BE2C (cell line): ENCODE measurements at places on chromosomes 11 and 22.

DNA sequence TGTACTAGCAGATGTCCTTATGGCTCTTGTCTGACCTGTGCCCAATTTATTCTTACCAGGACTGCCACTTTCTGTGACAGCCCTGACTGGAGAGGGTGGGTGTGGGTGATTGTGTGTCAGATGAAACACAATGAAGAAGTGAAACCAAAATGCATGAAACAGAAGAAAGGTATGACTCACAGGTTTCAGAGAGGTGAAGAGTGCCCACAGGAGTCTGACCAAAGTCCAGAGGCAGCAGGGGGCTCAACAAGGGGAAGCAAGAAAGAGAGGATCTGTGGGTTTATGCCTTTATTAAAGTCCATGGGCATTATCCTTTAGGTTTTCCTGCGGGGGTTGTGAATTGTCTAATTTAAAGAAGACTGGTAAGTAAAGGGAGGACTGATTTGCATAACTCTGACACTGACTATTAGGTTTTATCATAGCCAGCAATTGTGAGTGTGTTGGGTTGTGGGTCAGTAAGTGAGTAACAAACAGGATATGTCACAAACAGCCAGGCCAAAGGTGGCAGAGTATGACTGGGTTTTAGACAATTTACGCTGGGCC is 3.9 kb upstream of the OR4C6 start:
- DNase-seq, result no peak

DNA sequence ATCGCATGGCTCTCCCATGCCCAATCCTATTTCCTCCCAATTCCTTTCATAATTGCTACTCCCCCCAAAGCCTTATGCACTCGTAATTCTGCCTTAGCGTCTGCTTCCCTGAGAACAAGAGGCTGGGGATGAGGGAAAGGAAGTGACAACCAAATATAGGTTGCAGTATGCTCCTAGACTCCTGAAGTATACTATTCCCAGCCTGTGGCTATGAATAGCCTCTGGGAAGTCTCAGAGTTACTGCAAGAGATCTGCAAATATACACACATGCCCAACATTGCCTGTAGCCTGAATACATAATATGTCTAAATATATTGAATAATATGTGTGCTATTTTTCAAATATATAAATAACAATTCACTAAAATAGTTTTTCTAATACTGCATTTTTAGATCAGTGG is 96.1 kb upstream of the CD44 start:
- no peak for DNase-seq

GRCh38 chr11:61509043-61510029 is 787 bp downstream of the LRRC10B start:
- peak; percentile 82 for DNase-seq

DNA sequence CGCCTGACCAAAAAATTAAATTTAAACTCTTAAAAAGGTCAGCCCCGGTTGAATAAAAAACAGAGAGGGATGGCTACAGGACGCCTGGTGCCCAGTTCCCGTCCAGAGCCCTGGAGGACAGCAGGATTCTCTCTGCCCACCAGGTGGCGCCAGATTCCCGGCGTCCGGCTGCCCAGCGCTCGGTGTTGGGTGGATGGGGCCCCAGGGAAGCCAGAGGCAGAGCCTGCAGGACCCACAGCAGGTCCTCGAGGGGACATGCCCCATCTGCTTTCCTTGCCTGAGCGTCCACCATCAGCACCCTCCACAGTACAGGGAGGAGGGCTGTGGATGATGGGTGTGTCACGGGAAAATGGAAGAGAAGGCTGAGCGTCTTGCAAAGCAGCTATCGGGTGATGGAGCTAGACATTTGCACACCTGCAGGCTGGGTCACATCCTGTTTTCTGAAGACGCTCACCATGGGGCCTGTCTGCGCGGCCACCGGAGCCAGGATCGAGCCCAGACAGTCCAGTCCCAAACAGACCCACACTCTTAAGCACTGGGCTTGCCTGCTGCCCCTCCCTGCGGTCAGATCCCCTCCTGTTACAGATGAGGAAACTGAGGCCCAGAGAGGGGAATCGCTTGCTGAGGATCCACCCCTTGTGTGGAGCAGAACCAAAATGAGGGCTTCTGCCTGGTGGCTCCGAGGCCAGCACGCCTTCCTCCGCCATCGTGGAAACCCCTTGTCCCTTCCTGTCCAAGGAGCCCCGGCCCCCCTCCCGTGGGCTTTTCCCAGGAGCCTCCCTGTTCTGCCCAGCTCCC is 18.5 kb upstream of the CBX7 start:
- peak; percentile 87 for DNase-seq

GRCh38 chr11:33932721-33933120 is 40.8 kb upstream of the LMO2 start:
- no peak for DNase-seq

- no peak for DNase-seq
Measured at GRCh38 chr11:41486424-41486823, 27.0 kb upstream of the LRRC4C start.

- DNase-seq, result no peak
Measured at GRCh38 chr11:102955624-102956023, at the start of gene MMP13. Gene MMP13 (minus strand): TSS chr11:102955732. CDS start chr11:102955705, 27 bp downstream.

DNA sequence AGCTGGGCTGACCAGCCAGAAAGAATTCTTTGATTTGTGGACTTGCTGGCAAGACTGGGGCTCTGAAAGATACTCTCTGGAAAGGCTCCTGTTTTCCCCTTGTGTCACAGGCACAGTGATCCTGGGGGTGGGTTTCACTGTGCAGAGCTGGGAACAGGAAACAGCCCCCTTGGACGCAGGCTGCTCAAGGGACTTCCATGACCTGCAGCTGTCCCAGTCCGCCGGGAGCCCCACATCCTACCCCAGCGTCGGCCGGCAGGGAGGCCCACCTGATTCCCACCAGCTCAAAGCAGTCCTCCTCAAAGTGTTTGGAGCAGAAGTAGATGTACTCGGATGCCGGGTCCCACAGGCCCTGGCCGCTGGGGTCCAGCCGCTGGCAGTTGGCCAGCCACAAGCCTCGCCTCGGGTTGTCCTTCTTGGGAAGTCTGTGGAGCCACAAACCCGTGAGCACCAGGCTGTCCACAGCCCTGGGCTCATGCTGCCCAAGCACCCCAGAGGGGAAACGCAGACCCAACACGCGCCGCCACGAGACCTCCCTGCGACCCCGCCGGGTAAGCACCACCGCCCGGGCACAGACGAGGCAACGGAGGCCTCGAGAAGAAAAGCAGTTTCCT is 824 bp downstream of the THAP7 start:
- DNase-seq, result no peak

- DNase-seq, result no peak
Measured at GRCh38 chr11:1128311-1129142, 29.2 kb upstream of the MUC5AC start.

DNA sequence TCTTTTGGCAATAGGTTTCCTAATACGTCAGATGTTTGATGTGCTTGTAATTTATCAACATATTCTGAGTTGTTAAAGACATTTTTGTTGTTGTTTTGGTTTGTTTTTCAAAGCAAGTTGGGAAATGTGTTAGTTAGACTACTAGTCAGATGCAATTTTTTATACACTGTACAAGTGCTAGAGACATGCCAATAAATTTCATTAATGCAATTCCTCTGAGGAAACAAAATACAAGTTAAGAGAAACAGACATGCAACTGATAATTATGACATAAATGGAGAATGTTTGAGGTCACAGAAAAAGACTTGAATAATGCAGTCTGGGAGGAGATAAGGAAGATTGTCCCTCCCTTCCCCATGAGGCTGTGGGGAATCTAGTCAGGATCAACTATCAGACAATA is 5.9 kb downstream of the OR51T1 start:
- DNase-seq, result no peak

- no peak for DNase-seq
Measured at GRCh38 chr11:12723421-12724300, 49.4 kb downstream of the TEAD1 start.

DNA sequence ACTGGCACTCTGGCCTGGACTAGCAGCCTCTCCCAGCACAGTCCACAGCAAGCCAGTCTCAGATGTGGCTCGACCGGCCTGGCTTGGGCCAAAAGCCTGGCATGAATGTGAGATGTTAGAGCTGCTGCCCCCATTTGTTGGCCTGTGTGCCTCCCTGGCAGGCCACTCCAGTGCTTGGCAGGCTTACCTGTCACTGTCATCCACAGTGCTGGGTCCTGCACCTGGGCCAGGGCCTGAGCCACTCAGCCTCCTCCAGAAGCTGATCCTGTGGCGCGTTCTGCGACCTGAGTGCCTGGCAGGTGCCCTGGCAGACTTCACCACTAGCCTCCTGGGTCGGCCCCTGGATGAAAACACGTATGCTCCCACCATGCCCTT is 36.1 kb downstream of the RRP8 start:
- DNase-seq, result no peak

GRCh38 chr22:17235149-17235655 is 16.0 kb upstream of the ADA2 start:
- DNase-seq, result no peak

DNA sequence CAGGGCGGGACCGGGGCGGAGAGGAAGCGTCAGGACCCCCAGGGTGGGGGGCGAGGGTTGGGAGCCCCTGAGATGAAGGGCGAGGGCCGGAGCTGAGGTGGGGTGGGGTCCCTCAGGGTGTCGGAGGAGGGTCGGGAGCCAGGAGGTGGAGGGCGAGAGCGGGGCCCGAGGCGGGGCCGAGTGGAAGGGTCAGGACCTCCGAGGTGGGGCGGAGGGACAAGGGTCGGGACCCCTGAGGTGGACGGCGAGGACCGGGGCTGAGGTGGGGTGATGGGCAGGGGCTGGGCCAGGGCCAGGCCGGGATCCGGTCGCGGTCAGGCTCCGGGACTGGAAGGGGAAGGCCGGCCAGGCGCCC is 409 bp downstream of the SMC1B start:
- no peak for DNase-seq

- DNase-seq, result peak; percentile 38
Measured at GRCh38 chr11:82719361-82720105, 14.1 kb downstream of the FAM181B start.

- no peak for DNase-seq
Measured at GRCh38 chr11:81005595-81005994, 1564.8 kb upstream of the TENM4 start.

GRCh38 chr22:43000441-43001175 is 14.3 kb downstream of the PACSIN2 start:
- DNase-seq, result no peak

GRCh38 chr11:31788085-31788484 is 23.0 kb downstream of the PAX6 start:
- DNase-seq, result no peak

- DNase-seq, result no peak
Measured at GRCh38 chr11:17750013-17750800, 15.6 kb downstream of the KCNC1 start.

DNA sequence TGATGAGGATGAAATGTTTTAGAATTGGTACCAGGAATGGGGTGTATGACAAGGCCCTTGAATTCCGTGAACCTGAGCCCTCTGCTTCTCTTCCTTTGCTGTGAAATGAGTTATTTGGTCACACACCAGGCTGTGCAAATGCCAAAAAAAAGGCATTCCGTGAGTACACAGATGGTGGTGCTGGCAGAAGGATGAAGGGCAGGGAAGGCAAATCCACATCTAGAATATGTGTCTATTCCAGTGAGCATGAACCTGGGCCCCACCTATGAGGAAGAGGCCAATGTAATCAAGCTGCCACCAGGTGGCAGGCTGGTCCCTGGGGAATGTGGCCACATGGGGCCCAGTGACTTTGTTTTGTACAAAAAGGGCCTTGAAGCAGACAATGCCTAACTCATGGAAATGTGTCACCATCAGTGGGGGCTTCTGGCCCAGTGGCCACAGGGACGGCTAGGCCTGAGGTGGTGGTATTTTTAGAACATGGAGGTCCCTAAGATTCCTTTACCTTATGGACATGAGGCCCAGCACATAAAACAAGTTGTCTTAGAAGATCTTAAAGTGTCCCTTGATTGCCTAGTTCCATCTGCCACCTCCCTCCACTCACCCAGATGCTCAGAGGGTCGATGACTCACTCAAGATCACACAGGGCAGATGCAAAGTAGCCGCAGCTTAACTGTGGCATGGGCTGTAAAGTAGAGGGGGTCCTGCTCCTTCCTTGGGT is 3.9 kb upstream of the RNF215 start:
- peak; percentile 83 for DNase-seq

DNA sequence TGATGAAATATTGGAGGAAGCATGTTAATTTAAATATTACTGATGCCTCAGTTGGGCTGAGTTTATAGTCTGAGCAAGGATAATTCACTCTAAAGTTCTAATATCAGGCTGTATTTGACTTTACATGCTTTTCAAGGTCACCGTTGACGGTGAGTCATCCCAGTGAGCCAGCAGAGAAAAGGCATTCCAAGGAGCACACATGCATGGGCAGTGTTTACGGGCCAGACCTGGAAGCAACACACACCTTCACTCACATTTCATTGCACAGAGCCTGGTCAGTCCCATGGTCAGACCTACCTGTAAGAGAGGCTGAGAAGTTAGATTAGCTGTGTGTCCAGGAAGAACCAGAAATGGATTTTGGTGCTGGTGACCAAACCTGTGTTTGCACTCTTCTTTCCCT is 53.5 kb downstream of the COMMD9 start:
- DNase-seq, result no peak

- DNase-seq, result no peak
Measured at GRCh38 chr11:122898799-122899198, 16.2 kb downstream of the JHY start.

DNA sequence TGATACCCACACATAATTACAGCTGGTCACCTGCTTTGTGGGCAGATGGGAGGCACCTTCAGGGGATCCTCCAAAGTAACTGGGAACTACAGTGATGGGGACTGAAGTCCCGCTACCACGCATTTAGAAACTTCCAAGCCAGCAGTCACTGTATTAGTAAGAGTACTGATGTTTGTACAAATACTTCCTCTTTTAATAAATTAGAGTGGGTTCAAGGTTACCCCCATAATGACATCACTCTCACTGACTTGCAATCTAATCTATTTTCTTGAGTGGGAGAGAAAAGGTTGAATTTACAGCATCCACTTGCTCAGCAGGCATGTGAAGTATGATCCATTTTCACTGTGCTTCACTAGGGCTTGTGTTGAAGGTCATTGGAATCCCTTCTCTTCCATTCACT is 72.1 kb upstream of the TIMP3 start:
- DNase-seq, result no peak

- DNase-seq, result no peak
Measured at GRCh38 chr11:34656062-34656720, 35.3 kb downstream of the EHF start.

DNA sequence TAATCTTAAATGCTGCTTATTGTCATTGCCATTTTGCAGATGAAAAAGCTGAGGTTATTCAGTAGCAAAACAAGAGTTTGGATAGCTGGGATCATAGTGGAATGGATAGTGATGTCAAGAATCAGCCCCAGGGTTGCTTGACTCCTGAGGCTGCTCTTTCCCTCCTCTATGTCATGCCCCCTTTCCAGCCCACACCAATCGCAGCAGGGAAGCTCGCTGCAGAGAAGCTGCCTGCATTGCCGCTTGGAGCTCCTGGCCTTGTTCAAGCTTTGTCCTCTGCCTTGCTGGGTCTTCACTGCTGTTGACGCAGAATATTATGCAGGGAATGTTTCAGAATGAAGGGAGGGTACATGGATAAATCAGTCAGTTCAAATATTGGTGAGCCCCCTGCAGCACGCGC is 128.8 kb upstream of the RASSF10 start:
- DNase-seq, result no peak

DNA sequence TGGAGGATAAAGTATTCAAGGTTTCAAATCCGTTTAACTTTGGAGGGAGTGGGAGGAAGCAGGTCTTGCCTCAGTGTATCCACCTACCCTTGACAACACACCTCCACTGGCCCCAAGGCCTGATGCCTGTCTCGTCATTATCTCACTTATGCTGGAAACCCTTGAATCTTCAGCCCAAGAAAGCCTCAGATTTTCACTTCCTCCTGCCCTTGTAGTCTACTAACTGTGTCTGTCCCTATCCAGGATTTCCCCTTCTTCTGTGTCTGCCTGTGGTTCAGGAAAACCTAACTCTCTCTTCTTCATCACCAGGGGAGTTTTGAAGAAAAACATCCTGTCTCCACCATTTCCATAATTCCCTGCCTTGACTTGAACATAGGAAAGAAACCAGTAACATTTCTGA is 56.1 kb downstream of the SYT9 start:
- no peak for DNase-seq
